Vein endothelial cell (primary cell): ENCODE measurements at places on chromosomes 11 and 22. TPM values are rescaled to one million over a fixed set of nuclear protein-coding genes. Genes with fewer than 3 reads are reported as not detected.

CCDC116 gene
- 0.33 and 0.38 TPM in 2 replicates for total RNA-seq

PCSK7 gene
- total RNA-seq: 45.1 and 50.2 TPM in 2 replicates

MS4A7 gene
- total RNA-seq: not detected in 2 replicates

MMP13 gene
- total RNA-seq: not detected in 2 replicates

CNGA4 gene
- not detected in 2 replicates for total RNA-seq

OR4D5 gene
- total RNA-seq: not detected in 2 replicates

CARNS1 gene
- 0.19 and 0.33 TPM in 2 replicates for total RNA-seq

RTN4RL2 gene
- total RNA-seq: under 0.01 and 0.19 TPM in 2 replicates

SYT12 gene
- total RNA-seq: not detected in 2 replicates

RRM1 gene
- total RNA-seq: 66.3 and 85.0 TPM in 2 replicates

GGTLC2 gene
- not detected in 2 replicates for total RNA-seq

ST14 gene
- total RNA-seq: under 0.01 TPM in 1 of 2 replicates, not detected in the other

FAM180B gene
- not detected in 2 replicates for total RNA-seq

TMEM109 gene
- 104 and 123 TPM in 2 replicates for total RNA-seq

ARHGAP20 gene
- 0.98 and 2.7 TPM in 2 replicates for total RNA-seq

PIK3C2A gene
- total RNA-seq: 99.3 and 128 TPM in 2 replicates

FXYD6 gene
- total RNA-seq: 0.33 and 0.67 TPM in 2 replicates

VSIG10L2 gene
- total RNA-seq: not detected in 2 replicates

HTR3A gene
- not detected in 2 replicates for total RNA-seq

PANX3 gene
- not detected in 2 replicates for total RNA-seq

WBP2NL gene
- 0.98 TPM in 1 of 2 replicates, not detected in the other for total RNA-seq

CHRDL2 gene
- total RNA-seq: not detected in 2 replicates

TREH gene
- not detected in 2 replicates for total RNA-seq

CRYBB3 gene
- not detected in 2 replicates for total RNA-seq

APOL5 gene
- not detected in 2 replicates for total RNA-seq

BDNF gene
- 1.1 and 3.9 TPM in 2 replicates for total RNA-seq

ANKRD42 gene
- total RNA-seq: 3.3 and 4.4 TPM in 2 replicates

MFNG gene
- total RNA-seq: 146 and 170 TPM in 2 replicates

SCARF2 gene
- 11.0 and 16.3 TPM in 2 replicates for total RNA-seq

MIAT gene
- total RNA-seq: 0.33 and 0.48 TPM in 2 replicates

MS4A1 gene
- total RNA-seq: not detected in 2 replicates

APOA1 gene
- not detected in 2 replicates for total RNA-seq

TBX10 gene
- total RNA-seq: not detected in 2 replicates

OR52N4 gene
- not detected in 2 replicates for total RNA-seq
